Activated T-cell treated with anti-CD3 and anti-CD28 coated beads, Interleukin-2, amount 50 U/mL, for 4 hours (primary cell): ENCODE measurements at places on chromosomes 7 and 10.
A peak's percentile ranks its signal among the peaks of the same experiment; 100 is the strongest.

GRCh38 chr10:131591936-131592335, 280.4 kb upstream of the TCERG1L start:
- no peak for DNase-seq

DNA sequence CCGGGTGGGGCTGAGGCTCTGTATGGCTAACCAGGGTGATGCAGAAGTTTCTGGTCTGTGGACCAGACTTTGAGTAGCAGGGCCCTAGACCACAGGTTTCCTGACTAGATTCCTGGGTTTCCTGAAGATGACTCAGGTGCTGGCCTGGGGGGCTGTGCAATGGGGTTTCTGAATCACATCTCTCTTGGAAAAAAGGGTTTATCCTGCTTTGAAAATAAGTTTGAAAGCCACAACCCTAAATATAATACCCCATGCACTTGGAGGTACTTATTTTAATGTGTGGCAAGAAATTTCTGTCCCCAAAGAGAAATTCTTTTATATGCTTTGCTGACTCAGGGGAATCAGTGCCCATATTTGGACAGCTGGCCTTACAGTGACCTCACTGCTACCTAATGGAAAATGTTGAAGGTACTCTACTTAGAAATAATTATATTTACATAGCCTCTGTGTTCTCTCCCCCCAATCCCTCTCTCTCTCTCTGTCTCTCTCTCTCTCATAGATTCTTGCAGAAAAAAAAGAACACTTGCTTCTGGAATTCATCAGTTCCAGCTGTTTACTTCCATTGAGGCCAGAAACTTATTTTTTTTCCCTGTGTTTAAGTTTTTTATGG, 184.4 kb upstream of the LYZL2 start:
- DNase-seq = no peak

GRCh38 chr10:30435073-30435422, 1.1 kb downstream of the MAP3K8 start:
- no peak for DNase-seq

GRCh38 chr10:69665474-69666320, 35.6 kb downstream of the FAM241B start:
- DNase-seq = no peak

GRCh38 chr7:50988465-50988864, 205.8 kb upstream of the GRB10 start:
- DNase-seq = no peak

- no peak for DNase-seq
Measured at GRCh38 chr10:3800586-3800985, 15.6 kb upstream of the KLF6 start.

DNA sequence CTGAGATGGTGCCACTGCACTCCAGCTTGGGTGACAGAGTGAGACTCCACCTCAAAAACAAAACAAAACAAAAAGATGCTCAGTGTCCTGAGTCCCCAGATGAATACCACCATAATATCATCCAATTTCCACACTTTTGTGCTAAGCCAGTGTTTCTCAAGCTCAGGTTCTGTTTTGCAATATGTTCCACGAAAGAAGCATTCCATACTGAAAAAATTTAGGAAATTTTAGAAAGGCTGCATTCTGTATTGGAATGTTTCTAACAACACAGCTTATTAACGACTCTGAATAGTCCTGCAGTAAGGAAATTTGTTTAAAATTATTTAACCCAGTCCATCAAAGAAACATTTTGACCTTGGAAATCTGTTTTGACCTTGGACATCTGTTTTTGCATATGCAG, 142.4 kb downstream of the EPC1 start:
- DNase-seq = no peak

- DNase-seq = no peak
Measured at GRCh38 chr7:46035166-46035565, 114.1 kb upstream of the IGFBP3 start.

DNA sequence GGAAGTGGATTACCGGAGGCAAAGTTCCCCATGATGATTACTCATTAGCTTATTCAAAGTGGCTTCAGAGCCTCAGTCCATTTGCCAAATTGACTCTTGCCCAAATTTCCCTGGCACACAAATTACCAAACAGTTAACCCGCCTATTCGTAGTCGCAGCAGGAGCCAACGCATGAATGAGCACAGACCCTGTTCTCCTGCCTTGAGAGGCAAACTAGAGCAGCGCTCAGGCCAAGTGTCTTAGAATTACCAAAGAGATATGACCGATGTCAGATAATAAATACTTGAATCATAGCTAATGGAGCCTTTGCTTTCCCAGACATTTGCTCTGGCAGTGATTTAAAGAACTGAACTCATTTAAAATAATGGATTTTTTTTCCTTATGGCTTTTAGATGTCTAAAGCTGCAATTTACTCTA, 64.9 kb downstream of the CTTNBP2 start:
- no peak for DNase-seq

DNA sequence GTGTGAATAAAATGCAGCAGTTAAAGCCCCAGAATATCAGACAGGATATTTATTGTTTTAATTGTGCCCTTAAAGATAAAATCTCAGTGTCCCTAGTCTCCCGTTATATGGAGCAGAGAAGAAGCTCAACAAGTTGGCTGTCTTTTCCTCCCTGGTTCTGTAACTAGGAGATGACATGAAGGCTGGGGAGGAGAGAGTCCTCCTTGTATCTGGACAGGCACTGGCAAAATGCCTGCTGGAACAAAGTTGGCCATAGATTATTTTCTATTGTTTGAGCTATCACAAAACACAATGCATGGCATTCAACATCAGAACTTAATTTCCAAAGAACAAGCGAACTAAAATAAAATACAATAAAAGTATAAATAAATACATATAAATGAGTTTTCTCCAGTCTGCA, 694.9 kb upstream of the KCND2 start:
- no peak for DNase-seq

DNA sequence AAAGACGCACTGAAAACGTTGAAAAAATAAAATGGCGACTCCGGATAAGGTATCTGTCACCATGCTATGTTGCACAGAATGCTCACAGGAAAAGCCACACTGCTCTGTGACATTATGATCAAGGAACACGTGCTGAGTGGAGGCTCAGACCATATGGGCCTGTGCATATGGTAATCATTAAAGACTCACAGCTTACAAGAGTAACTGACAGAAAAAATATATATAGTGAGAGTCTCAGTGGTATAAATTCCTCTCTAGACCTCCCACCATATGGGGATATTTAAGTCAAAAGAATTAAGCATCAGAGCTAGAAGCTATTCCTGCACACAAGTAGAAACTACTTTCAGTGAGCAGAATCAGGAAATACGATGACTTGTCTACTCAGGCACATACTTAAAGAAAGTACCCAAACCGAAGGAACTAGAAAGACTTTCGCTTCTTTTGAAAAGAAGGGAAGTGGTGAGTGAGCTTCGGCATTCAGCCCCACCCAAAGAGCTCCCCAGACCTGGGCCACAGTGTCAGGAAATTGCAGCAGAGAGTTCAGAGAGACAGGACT, 65.1 kb upstream of the MPP7 start:
- peak; percentile 46 for DNase-seq

- DNase-seq = no peak
Measured at GRCh38 chr7:33886149-33886623, 19.2 kb upstream of the BMPER start.

GRCh38 chr10:117553142-117553814, 10.7 kb downstream of the EMX2 start:
- no peak for DNase-seq

GRCh38 chr10:47440207-47440606, 43.7 kb downstream of the ANXA8 start:
- DNase-seq = no peak

GRCh38 chr10:113732160-113732881, 19.2 kb upstream of the PLEKHS1 start:
- no peak for DNase-seq

DNA sequence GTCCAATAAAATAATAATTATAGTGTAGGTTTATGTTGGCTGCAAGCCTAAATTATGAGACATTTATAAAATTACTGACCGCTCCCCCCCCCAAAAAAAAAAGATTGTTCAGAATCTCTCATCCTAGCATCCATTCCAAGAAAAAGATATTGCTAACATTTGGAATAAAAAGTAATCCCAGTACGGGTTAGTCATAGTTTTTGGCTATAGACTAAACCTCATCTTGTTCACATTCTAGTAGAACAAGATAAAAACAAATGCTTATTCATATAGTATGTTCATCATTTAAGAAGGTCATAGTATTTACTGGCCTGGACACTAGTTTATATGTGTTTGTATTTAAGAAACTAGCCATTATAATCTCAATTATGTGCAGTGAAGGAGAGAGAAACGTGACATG, 44.0 kb downstream of the ADK start:
- no peak for DNase-seq

DNA sequence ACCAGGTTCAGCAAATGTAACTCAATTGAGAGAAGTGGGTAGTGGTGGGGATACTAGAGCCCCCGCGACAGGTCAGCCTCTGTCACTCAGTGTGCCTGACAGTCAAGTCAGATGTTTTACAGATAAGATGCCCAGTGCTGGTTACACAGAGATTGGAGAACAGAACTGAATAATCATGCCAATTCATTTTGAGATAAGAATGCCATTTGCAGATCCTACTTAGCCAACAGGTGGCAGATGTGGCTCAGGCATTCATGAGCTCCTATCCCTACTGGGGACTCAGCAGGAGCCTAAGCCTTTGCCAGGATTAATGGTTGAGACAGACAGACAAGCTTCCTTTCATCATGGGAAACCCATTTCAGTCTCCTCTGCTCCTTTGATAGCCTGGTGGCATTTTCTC, 137.8 kb downstream of the MAPK8 start:
- DNase-seq = no peak

GRCh38 chr7:14751461-14751860, 151.1 kb downstream of the DGKB start:
- no peak for DNase-seq

GRCh38 chr7:37901236-37901827, 15.3 kb downstream of the SFRP4 start:
- DNase-seq = no peak

- no peak for DNase-seq
Measured at GRCh38 chr10:48241332-48241731, 33.2 kb downstream of the FRMPD2 start.

- DNase-seq = no peak
Measured at GRCh38 chr10:99431190-99431760, 851 bp upstream of the GOT1 start.

DNA sequence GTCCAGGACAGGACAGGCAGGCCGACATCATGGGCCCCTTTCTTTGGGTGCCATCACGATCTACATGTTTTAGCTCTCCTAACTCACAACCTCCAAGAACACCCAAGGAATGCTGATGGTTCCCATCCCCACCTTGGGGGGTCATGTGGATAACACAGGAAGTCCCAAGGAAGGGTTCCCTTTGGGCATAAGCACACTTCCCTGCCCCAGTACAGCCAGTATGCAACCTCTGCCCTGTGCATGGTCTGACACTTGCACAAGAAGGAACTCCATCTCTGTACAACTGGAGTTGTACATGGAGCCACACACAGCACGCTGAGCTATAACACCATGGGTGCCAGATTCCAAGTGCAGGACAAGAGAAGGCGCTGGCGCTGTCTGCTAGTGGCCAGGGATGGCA, 11.0 kb downstream of the MAT1A start:
- DNase-seq = no peak

DNA sequence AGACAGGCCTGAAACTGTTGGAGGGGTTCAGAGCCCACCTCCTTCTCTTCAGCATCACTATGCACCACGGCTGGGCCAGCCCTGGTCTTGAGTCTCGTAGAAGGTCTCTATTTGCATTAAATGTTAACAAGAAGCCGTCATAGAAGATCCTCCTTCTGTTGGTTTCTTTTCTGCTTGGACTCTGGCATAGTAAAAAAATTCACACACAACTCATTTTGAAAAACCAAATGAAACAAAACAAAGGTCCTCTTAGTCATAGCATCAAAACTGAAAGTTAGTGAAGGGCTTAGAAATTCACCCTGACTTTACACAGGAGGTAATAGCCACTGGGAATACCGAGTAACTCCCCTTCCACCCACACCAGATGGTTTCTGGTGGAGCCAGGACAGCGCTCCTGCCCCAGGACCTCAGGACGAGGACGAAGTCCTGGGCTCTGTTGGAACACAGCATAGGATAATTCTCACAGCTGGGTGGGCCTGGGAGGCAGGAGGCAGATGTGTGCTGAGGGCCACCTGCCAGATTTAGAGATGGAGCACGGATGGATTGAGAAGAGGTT, 248.4 kb upstream of the KLF6 start:
- DNase-seq = no peak

DNA sequence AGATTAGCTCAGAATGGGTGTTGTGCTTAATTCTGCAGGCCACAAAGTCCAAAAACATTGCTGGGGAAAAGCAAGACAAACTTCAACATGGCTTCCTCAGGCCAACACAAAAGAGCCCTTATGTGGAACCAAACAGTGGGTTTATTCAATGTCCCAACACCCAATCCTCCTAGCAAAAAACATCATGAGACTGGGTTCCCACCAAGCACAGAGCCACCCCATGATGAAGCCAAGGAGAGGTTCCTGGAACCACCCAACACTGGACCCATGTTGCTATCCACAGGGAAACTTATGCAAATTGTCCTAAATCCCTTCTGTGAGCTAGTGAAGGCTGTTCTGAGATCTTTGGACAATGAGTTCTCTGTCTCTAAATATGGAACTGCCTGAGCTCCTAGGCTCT, 24.0 kb downstream of the SLC25A13 start:
- no peak for DNase-seq

DNA sequence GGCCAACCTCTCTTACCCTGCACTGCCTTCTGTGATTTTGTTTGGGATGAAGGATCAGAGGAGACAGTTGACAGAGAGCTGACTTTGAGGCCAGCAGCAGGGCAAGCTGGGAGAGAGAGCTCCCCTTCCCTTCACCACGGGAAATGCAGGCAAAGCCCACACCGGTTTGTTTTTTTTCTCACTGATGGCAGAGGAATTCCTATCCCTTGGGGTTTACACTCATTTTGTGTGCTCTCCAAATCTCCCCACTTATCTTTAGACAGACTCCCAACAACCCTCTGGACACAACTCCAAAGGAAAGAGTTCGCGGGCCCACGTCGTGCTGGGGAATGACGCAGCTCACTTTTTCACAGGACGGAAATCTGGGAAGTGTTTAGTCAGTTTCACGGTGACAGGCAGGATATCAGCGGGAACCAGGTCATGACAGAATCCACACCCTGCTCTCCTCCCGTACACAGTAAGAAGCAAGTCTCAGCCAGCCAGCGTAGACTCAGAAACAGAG, 68.3 kb upstream of the FAM171A1 start:
- no peak for DNase-seq

DNA sequence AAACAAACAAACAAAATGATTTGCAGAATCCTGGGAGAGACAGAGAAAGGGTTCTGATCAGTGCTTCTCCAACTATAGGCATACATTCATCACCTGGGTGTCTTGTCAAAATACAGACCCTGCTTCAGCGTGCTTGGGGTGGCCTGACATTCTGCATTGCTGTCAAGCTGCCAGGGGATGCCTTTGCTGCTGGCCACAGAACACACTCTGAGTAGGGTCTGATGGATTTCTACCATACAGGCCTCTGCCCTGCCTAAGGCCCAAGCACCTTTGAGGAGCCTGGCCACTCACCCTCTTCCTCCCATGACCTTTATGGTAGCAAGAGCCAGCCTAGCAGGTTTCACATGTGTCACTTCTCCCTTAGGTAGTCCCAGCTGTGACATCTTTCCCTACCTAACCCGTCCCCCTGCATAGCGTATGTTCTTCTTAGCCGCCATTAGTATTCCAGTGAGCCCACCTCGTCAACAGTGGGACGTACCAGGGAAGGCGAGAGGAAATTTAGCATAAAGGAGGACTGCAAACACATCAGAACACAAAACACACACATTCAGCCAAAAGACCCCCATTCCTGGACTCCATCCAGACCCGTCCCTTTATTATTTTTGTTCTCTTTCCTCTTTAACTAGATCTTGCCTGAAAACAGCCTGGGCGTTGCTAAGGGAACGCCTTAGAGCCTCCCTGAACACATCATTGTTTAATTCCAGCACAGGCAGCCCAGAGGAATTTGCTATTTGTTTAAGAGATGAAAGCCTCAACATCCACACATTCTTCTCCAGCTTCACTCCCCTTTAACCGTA, 43.9 kb upstream of the PODXL start:
- DNase-seq = no peak
